T-helper 17 cell (primary cell): ENCODE measurements at places on chromosomes 4 and X.

GRCh38 chrX:119672426-119672825, 20.5 kb downstream of the SEPTIN6 start:
- DNase-seq: no peak

DNA sequence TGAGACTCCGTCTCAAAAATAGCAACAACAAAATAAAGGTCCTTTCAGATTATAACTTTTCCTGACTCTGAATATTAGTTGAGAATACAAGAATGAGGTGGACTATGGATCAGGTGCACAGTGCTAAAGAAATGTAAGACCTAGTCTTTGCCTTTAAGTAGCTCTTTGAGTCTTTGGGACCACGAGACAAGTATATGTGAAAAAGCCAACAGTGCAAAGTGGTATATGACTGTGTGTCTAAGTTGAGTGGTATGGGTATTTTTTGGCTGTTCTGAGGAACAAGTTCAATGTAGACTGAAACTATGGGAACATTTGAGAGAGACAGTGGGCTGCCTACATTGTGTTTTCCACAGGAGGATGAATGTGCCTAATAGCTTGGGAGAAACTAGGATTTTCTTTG, 2.8 kb downstream of the GAB1 start:
- DNase-seq: no peak

- no peak for DNase-seq
These were observed 134.6 kb upstream of the BOD1L1 start for GRCh38 chr4:13762130-13762529.

GRCh38 chrX:14932136-14932535, 58.9 kb downstream of the MOSPD2 start:
- no peak for DNase-seq

- no peak for DNase-seq
These were observed 22.4 kb downstream of the SEC24D start for GRCh38 chr4:118813561-118813960.

DNA sequence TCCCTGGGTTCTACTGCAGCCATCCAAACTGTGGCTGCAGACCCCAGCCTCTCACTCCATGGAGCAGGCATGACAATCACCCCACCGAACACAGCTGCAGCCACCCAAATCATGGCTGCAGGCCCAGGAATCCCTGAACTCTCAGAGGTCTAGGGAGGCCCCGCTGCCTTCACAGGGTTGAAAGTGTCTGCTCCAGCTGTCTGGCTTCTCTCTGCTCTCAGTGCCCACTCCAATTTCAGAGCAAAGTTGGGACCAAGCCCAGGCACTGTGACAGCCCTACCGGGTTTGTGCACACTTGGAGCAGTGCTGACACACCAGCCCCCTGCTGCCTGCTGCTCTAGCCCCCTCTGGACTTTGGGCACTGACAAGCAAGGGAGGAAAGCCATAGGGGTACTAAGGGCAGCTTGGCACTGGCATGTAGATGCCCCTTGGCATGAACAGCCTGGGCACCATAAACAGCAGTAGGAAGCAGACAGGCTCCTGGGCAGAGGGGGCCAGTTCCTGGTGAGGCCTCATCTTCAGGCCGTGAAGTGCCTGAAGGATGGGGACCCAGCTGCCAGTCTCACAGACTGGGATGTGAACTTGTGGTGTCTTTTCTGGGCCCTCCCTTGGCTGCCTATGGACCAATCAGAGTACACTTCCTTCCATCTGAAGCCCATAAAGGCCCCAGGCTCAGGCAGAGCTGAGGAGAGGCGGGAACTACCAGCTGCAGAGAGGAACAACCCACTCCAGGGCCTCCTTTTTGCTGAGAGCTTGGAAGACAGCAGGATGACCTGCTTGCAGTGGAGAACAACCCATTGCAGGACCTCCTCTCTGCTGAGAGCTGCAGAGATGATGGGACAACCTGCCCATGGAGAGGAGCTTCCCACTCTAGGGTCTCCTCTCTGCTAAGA, 68.8 kb downstream of the TECRL start:
- DNase-seq: no peak

GRCh38 chrX:29295987-29296680, 708.9 kb downstream of the IL1RAPL1 start:
- no peak for DNase-seq

DNA sequence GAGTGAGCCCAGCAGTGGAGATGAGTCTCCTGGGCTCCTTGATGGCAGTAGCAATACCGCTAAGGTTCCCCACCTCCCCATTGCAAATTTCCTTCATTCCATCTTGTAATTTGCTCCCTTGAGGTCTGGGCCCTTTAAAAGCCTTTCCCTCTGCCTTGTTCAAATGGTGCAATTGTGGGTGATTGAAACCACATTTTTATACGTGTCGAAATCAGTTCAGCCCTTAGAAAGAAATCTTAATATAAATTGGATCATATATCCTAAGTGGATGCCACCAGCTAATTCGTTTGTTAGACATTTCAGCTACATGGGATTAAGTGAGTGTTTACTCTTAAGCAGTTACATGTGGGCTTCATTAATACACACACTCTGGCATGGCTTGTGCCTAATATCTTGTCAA, 68.6 kb downstream of the NHS start:
- DNase-seq: no peak

- DNase-seq: no peak
These were observed at the start of gene RAB41 for GRCh38 chrX:70281951-70282350. TSS of gene RAB41 (plus strand) at chrX:70282172. CDS start at chrX:70282218, 46 bp downstream.

DNA sequence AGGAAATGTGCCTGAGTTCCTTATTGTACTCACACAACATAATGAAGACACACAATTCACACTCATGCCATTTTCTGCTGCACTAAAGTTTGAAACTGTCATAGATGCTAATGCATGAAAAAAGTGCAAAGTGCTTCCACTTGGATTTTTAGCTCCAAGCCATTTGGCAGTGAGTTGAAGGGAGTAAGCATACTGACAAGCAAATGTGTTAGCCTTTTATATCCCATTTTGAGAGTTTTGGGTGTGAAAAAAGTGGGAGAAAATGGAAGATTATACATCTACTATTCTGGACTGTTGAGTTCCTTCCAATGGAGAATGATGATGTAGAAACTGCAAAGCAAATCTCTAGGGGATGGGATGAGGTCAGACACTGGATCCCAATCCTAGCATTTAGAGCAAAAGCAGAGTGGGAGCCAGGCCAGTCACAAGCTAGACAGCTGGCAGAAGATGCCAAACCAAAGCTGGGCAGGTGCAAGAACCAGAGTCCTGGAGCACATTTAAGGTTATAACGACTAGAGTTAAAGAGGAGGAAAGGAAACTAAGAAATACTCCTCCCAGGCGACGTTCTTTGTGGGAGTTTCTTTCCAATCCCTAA, 216.8 kb downstream of the FBXO8 start:
- no peak for DNase-seq

DNA sequence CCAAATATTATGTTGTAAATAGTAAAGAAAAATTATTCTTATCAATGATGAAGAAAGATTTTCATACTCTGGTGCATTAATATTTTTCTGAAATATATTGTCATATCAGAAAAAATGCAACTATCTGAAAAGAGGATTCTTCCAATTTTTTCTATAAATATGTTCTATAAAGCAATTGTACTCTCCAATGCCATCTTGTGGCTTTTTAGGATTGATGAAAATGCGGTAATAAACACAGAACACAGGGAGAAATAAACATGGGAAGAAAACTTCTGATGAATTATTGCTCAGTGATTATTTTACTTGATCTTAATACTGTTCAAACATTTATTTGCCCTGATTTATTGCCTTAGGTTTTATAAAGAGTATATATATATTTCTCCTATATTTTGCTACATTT, 215.4 kb downstream of the IL1RAPL1 start:
- no peak for DNase-seq

DNA sequence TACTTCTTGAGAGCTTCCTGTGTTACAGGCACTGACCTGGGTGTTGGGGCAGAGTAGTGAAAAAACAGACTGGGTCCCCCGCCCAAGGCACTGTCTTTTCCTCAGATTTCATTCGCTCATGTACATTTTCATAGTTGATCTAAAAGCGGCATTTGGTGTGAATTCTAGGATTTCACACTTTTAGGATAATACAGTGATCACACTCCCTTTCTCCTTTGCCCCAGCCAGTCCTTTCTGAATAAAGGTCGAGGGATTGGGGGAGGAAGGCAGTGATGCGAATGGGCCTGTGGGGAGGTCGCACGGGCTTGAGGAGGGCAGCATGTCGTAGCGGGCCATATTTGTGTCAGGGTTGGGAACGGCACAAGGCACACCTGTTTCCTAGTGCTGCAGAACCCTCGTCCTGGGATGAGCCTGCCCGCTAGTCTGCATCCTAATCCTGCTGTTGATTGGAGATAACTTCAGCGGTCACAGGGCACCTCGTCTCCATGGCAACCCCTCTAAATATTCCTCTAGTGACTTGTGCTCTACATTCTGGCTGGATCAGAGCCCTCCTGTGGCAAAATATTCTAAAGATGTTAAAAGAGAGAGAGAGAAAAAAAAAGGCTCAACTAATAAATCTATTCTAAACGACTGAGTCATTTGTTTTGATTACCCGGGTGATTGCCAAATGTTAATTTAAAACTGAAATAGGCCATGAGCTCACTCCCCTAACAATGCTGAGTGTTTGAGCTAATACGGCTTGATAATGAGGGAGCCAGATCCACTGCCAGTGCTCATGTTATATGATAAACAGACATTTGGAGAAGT, 21.8 kb downstream of the FHL1 start:
- DNase-seq: no peak

- no peak for DNase-seq
These were observed 35.6 kb downstream of the PAK3 start for GRCh38 chrX:111131572-111131971.

DNA sequence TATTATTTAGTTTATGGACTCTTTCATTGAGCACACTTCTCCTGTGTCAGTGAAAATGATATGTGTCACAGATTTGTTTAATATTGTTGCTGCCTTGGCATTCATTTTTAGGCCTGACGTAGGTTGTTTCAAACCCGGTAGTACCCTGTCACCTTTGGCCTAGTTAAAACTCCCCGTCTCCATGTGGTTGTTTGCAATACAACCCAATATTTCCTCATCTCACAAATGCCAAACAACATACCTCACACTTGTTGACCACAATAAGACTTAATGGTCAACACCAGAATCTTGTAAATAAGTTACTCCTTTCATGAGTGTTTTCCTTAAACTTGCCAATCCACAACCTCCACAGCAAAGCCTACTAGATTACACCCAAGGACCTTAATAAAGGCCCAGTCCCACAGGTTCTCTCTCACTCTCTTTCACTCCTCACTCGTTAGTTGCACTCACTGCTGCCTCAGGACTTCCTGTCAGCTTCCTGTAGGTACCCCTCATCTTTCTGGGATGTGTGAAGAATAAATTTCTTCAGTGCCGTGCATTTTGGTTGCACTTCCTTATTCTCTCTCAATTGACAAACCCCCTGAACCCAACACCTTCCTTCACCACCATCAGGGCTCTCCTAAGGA, 31.3 kb downstream of the IL13RA2 start:
- DNase-seq: no peak

DNA sequence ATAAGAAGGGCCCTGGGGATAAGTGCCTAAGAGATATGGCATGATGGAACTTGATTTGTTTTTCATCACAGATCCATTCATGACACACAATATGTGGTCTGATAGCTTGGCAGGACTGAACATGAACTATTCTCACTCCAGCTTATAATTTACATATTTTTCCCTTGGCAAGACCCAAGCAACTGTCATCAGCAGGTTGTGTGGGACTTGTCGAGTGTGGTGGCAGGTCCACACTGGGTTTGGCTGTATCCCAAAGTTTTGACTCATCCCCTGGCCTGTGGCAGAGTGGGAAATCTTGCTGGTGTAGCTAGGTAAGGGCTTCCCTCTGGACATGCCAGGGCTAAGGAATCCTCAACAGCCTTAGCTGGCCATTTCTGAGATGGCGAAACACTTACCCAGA, 81.0 kb upstream of the STIM2 start:
- no peak for DNase-seq

- no peak for DNase-seq
These were observed 287.7 kb upstream of the EMCN start for GRCh38 chr4:100805538-100805937.

DNA sequence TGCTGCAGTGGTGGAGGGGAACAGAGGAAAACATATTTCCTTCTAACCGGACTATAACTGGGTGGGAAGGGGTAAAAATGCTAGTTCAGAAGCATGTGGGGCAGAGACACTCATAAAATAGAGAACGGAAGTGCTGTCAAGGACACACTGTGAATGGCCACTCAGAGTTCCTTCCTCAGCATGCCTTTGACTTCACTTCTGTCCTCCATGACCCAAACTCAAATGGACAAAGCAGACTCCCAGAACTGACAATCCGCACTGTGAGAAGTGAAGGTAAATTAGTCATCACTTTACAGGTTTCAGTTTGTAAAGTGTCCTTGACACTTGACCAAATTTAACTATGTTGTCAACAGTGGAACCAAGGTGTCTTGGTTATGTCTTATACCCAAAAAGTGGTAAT, 30.2 kb upstream of the ELF2 start:
- no peak for DNase-seq

DNA sequence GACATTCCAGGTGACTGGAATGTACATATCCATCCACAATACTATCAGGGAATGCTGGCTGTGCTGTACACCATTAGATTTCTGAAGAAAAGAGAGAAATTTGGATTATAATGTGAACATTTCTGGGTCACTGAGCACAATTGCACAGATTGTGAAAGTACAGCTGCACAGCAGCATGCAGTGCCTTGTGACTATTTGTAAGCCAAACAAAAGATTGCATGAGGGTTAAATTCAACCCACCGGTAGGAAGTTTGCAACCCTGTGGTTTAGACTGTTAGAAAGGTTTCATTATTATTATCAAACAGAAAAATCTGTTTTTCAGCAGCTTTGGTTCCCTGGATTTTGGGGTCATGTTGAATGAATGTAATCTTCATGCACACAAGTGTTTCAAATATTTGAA, 24.5 kb downstream of the DDIT4L start:
- DNase-seq: no peak

DNA sequence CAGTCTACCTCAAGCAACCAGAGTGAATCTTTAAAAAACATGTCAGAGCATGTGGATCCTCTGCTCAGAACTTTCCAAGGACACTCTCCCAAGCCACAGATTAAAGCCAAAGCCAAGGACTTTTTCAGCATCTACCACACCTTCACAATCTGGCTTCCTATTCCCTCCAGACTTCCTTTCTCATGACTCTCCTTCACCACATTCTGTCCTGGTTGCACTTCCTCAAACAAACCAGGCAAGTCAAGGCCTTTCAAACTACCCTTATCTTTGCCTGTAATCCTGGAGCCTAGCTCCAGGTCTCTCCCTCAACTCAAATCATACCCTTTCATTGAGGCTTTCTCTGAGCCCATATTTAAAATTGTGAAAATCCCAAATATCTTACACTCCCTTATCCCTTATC, 191.6 kb upstream of the GALNTL6 start:
- no peak for DNase-seq

- no peak for DNase-seq
These were observed 27.5 kb upstream of the CPLX1 start for GRCh38 chr4:853416-853781.
